Activated T-cell treated with anti-CD3 and anti-CD28 coated beads for 1 hour (primary cell): ENCODE measurements at places on chromosomes 12 and 14.

GRCh38 chr14:102146423-102146822 is 6.7 kb downstream of the WDR20 start:
- no peak for DNase-seq

DNA sequence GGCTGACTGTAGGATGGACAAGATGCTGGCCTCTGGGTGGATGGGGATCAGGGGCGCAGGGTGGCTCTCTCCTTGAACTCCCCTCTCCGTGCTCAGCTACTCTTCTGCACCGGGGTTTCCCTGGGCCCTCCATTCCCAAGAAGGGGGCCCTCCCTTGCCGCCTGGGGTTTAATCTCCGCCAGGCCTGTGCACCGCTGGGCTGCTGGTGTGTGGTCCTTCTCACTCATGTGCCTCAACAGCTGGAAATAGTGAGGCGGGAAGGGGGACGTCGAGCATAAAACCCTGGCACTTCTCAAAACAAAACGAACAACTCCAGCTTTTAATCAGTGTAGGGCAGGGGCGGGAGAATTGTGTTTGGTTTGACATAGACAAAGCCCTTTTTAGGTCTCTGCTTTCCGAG is 19.0 kb upstream of the SMOC1 start:
- no peak for DNase-seq

DNA sequence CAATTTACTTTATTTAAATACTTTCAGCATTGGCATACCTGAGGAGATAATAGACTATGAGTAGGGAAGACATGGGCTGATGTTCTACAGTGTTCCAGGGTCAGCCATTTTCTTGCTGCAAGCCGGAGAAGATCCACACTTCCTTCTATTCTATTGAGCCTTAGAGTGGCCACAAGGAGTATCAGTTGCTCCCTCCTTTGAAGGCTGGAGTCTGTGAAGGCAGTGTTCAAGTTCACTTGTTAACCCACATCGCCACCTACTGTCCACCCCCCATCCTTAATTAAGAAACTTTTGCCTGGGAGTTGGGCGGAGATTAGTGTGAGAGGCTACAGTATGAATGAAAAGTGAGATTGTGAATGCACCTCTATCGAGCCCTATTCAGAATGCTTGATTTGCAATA is 666.6 kb downstream of the NRXN3 start:
- no peak for DNase-seq

GRCh38 chr12:125544960-125545359 is 479.7 kb downstream of the AACS start:
- DNase-seq: no peak

DNA sequence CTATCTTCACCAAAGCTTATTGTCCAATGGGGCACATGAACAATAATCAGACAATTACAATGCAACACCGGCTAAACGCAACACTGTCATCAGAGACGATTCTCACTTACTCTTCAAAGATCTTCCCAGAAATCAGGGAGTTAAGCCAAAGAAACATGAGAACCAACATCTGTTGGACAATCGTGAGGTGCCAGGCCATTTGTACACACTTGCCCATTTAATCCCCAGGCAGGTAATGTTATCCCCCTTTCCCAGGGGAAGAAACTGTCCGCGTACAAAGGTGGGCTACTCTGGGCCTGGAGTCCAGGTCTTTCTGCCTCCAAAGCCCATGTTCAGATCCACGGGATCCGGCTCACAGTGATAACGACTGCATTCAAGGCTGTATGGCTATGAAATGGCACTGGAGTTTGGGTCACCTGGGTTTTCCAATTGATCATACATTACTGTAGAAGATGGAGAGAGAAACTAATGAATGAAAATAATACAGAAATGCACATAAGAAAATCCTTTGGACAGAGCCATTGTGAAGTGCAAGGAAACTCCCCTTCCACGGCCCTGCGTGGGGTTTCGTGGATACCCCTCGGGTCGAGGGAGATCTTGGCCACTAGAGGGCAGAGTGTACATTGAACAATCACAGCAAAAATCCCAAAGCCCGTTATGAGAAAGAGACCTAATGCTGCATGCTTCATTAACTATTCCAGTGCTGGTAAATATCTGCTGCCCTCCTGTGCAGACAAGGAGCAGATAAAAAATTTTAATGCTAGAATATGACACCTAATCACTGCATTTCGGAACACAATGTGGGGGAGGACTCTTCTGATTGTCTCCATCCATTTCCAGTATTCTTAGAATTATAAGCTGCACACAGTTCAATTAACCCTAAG is 111.4 kb downstream of the EGLN3 start:
- peak; percentile 38 for DNase-seq

DNA sequence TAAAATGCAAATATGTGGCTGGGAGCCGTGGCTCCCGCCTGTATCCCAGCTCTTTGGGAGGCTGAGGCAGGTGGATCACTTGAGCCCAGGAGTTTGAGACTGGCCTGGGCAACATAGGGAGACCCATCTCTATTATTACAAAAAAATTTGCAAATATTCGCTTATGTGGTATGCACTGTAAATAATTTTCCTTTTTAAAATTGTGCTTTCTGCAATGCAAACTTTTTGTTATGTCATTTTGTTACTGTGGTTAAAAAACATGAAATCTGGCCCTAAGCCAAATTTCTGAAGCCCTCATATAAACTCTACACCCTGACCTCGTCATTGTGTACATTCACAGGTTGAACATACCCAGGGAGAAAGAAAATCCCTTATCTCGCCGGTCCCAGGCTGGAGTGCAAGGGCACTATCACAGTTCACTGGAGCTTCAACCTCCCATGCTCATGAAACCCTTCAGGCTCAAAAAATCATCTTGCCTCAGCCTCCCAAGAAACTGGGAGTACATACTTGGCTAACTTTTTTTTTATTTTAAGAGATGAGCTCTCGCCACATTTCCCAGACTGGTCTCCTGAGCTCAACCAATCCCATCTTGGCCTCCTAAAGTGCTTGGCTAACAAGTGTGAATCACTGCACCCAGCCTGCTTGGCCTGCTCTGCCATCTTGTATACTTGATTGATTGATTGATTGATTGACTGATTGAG is 24.7 kb downstream of the TRAPPC6B start:
- no peak for DNase-seq

DNA sequence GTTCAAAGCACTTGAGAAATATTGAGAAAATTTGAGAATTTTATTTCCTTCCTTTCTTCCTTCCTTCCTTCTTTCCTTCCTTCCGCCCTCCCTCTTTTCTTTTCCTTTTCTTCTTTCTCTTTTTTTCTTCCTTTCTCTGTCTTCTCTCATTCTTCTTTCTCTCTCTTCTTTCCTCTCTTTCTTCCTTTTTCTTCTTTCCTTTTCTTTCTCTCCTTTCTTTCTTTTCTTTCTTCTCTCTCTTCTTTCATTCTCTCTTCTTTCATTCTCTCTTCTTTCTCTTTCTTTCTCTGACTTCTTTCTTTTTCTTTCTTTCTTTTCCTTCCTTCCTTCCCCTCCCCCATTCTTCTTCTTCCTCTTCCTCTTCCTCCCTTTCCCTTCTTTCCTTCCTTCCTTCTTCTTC is 44.9 kb downstream of the CD163L1 start:
- no peak for DNase-seq

DNA sequence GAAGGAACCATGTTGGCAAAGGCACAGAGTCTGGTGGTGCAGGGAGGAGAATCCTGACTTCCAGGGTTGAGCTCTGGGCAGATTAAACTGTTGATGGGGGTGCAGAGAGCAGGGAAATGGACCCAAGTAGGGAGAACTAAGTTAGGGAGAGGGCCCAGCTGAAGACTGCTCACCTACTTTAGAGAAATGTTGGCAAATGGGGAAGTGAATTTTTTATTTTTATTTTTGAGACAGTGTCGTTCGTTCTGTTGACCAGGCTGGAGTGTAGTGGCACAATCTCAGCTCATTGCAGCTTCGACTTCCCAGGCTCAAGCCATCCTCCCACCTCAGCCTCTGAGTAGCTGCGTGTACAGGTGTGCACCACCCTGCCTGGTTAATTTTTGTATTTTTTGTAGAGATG is 32.1 kb upstream of the TUBA1A start:
- no peak for DNase-seq

DNA sequence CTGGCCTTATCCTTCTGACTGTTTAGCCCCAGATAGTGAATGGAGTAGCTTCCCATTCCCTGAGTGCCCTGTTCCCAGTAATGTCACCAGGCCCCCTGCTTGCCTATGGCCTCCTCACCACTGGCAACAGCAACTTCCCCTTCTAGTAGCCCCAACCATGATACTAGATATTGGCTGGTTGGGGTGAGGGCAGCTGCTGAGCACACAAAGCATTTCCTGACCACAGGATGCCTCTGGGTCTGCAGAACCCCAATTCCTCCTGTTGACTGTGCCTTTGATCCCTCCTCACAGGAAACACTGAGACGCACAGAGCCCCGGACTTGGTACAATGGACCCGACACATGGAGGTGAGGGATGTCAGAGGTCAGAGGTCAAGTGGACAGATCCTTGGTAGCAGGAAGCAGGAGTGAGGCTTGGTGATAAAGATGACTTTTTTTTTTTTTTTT is 597 bp downstream of the SOAT2 start:
- DNase-seq: no peak

DNA sequence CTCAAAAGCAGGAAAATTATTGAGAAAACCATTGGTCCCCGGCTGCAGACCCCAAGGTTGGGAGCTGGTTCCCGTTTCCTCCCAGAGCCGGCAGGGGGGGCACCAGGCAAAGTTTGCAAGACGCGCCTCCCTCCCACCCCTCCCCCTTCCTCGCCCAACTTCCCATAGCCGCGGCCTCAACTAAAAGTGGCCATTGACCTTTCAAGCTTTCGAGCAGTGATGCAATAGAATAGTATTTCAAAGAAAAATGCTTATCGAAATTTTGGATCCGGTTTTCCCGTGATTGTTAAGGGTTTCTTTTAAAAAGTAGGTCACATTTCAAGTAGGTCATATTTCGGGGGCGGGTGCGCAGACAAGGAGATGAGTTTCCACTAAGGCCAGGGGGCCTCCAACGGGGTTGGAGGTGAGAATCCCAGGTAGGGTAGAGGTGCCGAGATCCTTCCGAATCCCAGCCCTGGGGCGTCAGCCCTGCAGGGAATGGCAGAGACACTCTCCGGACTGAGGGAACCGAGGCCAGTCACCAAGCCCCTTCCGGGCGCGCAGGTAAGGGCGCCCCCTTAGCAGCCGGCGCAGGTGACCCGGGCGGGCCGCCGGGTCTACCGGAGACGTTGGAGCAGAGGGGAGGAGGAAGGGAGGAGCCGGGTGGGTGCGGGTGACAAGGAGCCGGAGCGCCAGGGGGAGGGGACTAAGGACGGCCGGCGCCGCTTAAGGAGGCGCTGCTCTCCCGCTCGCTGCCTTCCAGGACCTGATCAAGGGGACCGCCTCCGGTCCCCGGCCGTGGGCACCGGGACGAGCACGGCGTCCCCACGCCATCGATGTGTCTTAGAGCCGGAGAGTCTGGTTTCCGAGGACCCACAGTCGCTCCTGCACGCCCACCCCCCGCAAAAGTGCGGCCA is 2.6 kb upstream of the SOCS2 start:
- peak; percentile 72 for DNase-seq

GRCh38 chr12:28027328-28027727 is 54.8 kb upstream of the PTHLH start:
- DNase-seq: no peak

DNA sequence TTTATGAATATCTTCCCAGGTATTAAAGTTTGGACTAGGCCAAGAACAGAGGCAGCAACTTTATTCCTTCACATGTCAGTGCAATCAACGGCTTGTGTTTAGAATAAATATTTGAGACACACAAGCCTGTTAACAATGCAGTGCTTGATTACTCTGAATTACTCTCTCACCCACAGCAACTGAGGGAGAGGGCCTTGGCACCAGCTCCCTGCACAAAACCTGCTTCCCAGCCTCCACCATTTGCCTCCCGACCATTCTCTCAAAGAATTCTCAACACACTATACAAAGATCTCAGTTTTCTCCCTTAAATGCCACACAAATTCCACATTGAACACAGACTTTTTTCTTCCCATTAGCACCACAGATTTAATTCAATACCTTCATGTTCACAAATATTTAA is 77.0 kb downstream of the STON2 start:
- DNase-seq: no peak

DNA sequence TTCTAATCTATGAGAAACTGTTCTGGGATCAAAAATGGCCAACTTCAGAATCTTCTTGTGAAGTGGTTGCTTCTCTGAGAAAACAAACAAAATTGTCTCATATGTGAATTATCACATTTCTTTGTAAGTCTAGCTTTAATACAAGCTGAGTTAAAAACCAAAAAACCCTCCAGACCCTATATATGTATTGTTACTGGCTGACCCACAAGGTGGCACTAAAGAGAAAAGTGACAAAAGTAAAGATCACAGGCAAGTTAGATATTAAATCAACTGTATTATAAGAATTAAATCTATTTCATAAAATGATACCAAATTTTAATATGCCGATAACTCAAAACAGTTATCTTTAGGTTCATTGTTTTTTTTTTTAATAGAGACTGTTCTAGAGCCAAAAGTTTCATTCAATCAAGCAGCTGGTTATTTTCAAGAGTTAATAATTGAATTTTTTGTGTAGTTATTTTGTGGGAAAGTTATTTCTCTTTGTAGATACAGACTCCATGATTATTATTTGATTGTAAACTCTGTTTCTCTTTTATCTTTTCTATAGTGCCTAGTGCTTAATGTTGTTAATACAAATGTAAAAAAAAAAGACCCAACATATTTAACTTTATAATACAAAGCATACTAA is 7.5 kb upstream of the TRHDE start:
- no peak for DNase-seq

DNA sequence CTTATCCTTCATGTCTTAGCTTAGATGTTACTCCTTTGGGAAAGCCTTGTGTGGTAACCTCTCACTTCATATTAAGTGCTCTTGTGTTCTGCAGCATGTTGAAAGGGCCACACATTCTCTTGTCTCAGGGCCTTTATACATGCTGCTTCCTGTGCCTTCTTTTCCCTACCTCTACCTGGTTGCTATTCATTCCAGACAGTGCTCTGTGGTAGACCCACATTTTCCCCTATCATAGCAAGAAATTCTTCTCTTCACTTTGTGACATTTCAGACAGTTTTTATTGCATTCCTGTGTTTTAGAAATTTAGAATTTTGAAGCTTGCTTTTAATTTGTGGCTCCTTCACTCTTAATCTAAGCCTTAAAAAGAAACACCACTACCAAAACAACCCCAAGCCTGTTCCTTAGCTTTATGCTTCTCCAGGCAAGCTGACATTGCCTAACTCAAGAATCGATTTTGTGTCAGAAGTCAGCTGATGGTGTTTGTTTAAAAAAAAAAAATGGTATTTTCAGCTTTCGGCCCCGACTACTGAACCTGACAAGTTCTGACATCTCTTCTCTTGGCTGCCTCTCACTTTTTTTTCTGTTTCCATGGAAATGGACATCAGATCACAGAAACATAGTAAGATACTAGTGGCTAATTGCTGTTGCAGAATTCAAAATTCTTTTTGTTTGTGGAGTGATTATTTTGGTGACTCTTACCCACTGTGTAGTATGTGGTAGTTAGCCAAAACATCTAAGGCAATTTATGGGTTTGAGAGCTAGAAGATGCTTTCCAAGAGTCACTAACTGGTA is 156.3 kb downstream of the NUBPL start:
- DNase-seq: no peak

- DNase-seq: no peak
These were observed 130.7 kb downstream of the TMTC2 start for GRCh38 chr12:82817368-82817767.

- peak; percentile 1 for DNase-seq
These were observed 225.6 kb upstream of the CRY1 start for GRCh38 chr12:107318806-107319532.
